ENCODE measurements at places on chromosomes 11 and 22. TPM values are rescaled to one million over a fixed set of nuclear protein-coding genes. Genes with fewer than 3 reads are reported as not detected.
A peak's percentile ranks its signal among the peaks of the same experiment; 100 is the strongest.

- no peak overlapping the region for H3K4me3 ChIP-seq
- DNase-seq, result no peak
- no peaks in the 10 kb centered on the region for H3K36me3 ChIP-seq
- H3K27ac ChIP-seq, result no peak overlapping the region
Measured at GRCh38 chr11:130312046-130312445, 2.7 kb downstream of the ZBTB44 start.

DNA sequence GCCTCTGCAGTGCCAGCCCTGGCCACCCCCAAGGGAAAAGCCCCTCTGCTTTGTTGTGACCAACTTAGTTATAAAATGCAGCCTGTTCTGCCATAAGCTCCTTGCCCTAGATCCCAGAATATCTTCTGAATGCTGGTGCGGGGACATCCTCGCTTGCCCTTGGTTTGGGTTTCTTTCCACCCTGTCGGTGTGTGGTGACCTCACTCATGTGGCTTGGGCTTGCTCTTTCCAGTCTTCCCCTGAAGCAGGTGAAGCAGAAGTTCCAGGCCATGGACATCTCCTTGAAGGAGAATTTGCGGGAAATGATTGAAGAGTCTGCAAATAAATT is 16.7 kb downstream of the CLDN5 start:
- no peaks in the 10 kb centered on the region for H3K4me1 ChIP-seq
- H3K27ac ChIP-seq, result no peak overlapping the region
- no peak for DNase-seq

GRCh38 chr11:46295312-46296058 is 18.0 kb downstream of the CREB3L1 start:
- H3K27ac ChIP-seq, result peak overlapping the region; percentile 51
- no peaks in the 10 kb centered on the region for H3K27me3 ChIP-seq
- H3K4me3 ChIP-seq, result peak overlapping the region; percentile 53
- H3K4me1 ChIP-seq, result peaks cover 21% of the 10 kb centered on the region
- no peaks in the 10 kb centered on the region for H3K36me3 ChIP-seq

DNA sequence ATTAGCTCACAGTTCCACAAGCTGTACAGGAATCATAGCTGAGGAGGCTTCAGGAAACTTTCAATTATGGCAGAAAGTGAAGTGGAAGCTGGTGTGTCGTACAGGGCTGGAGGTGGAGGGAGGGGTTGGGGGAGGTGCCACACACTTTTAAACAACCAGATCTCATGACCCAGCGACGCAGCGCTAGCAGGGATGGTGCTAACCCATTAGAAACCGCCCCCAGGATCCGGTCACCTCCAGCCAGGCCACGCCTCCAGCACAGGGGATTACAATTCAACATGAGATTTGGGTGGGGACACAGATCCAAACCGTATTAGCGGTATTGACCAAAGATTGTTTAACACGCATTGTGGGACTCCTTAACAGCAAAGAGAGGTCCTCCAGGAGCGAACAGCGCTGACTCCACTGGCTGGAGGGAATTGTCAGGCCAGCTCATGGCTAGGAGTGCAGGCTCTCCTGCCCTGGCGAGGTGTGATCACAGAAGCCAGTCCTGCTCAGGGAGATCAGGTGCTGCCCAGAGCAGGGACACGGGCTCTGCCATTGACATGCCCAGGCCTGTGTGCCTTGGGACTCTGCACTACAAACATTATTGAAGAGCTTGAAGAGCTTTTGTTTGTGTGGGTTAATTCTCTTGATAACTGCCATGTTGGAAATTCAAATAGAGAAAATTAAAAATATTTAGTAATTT is 215.3 kb downstream of the TBC1D22A start:
- no peaks in the 10 kb centered on the region for H3K4me1 ChIP-seq
- no peaks in the 10 kb centered on the region for H3K27me3 ChIP-seq
- no peak overlapping the region for H3K4me3 ChIP-seq
- H3K27ac ChIP-seq, result no peak overlapping the region
- no peak for DNase-seq
- no peaks in the 10 kb centered on the region for H3K36me3 ChIP-seq

- no peak overlapping the region for H3K4me3 ChIP-seq
- no peak overlapping the region for H3K27ac ChIP-seq
- DNase-seq, result no peak
- no peaks in the 10 kb centered on the region for H3K4me1 ChIP-seq
- no peaks in the 10 kb centered on the region for H3K27me3 ChIP-seq
Measured at GRCh38 chr11:94909371-94909820, 64.0 kb downstream of the CWC15 start.

DNA sequence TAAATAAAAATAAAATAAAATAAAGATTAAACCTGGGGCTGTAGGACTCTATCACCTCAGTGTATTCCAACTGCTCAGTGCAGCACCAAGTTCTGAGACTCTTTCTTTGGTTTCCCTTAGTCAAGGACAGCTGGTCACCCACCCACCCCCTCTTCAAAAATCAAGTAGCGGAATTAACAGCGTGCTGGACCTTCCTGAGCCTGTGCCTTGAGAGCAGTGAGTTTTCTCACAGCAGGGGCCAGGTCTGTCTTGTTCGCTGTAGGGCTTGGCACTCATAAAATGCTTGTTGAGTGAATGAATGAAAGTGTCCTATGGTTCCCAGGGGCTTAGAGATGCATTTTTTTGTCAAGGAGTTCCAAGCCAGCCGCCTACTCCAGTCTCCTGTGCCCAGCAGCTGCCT is 2.9 kb upstream of the ALX4 start:
- no peak for DNase-seq
- H3K4me1 ChIP-seq, result peaks cover 7% of the 10 kb centered on the region
- no peaks in the 10 kb centered on the region for H3K36me3 ChIP-seq
- no peak overlapping the region for H3K4me3 ChIP-seq
- H3K27ac ChIP-seq, result no peak overlapping the region
- no peaks in the 10 kb centered on the region for H3K27me3 ChIP-seq

GRCh38 chr11:87300640-87301380 is 263.1 kb downstream of the TMEM135 start:
- H3K4me1 ChIP-seq, result peaks cover 2% of the 10 kb centered on the region
- H3K36me3 ChIP-seq, result no peaks in the 10 kb centered on the region
- no peak for DNase-seq
- no peak overlapping the region for H3K4me3 ChIP-seq
- H3K27ac ChIP-seq, result no peak overlapping the region

GRCh38 chr11:124895471-124895971 is 2.1 kb downstream of the ROBO4 start:
- peaks cover 40% of the 10 kb centered on the region for H3K4me1 ChIP-seq
- no peaks in the 10 kb centered on the region for H3K36me3 ChIP-seq
- H3K27ac ChIP-seq, result peak overlapping the region; percentile 32
- no peaks in the 10 kb centered on the region for H3K27me3 ChIP-seq

- H3K27me3 ChIP-seq, result no peaks in the 10 kb centered on the region
- H3K27ac ChIP-seq, result no peak overlapping the region
- H3K36me3 ChIP-seq, result no peaks in the 10 kb centered on the region
Measured at GRCh38 chr22:46736705-46737104, 1.3 kb downstream of the CERK start.

GRCh38 chr22:40452730-40453487 is 82.5 kb downstream of the SGSM3 start:
- H3K36me3 ChIP-seq, result no peaks in the 10 kb centered on the region
- peaks cover 18% of the 10 kb centered on the region for H3K4me1 ChIP-seq
- H3K27me3 ChIP-seq, result no peaks in the 10 kb centered on the region
- DNase-seq, result no peak
- no peak overlapping the region for H3K4me3 ChIP-seq
- no peak overlapping the region for H3K27ac ChIP-seq

DNA sequence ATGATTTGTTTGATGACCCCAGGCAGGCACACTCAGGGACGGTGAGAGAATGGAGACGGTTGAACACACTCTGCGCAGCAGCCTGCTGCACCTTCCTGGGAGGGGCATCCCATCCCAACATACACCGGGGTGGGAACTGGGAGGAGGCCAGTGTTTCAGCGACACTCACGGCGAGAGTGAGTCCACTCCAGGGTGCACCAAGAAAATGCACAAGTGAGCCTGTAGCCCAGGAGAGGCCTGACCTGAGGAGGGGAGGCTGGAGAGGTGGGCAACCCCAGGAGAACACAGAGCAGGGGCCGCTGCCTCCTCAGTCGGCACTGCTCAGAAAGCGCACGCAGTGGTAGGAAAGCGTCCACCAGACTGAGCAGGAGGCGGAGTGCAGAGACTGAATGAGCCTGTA is 54.5 kb downstream of the IGF2 start:
- H3K27me3 ChIP-seq, result no peaks in the 10 kb centered on the region
- DNase-seq, result no peak
- no peaks in the 10 kb centered on the region for H3K4me1 ChIP-seq
- H3K27ac ChIP-seq, result no peak overlapping the region

The ZNF74 gene
- 16.1 TPM for total RNA-seq

The HEPN1 gene
- not detected for total RNA-seq

The ACR gene
- total RNA-seq, result 0.25 TPM

The NOX4 gene
- total RNA-seq, result 0.78 TPM
